ENCODE measurements at places on chromosomes 5 and 9.

DNA sequence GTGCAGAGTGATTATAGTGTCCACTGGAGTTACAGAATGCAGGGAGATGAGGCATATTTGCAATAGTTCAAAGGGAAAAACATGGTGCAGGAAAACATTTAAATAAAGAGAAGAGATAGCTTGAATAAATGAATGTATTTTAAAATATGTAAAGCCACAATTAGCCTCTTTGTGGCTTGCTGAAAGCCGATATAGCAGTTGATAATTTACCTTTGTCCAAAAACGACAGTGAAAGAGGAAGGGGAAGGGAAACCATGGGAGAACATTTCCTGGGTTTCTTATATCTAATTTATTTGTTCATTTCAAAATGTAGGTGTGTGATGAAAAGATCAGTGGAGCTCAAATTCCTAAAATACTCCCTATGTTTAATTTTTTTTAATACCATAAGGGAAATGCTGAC, 156.1 kb downstream of the DENND1A start:
- DNase-seq = no peak

GRCh38 chr5:150785950-150786349, 7.4 kb downstream of the SMIM3 start:
- DNase-seq = no peak

DNA sequence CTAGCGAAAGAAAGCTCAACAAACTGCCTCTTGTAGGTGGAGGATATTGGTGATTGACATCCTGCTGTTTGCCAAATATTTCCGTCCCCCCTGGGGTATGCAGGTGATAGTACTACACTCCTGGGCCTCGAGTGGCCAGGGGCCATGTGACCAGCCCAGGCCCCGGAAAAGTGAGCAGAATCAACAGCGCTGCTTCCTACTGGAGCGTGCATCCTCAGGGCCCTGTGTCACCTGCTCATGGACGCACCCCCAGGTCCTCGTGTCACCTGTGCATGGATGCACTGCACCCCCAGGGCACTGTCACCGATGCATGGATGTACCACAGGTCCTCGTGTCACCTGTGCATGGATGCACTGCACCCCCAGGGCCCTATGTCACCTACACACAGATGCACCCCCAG, 43.8 kb downstream of the ADAMTS16 start:
- DNase-seq = no peak

DNA sequence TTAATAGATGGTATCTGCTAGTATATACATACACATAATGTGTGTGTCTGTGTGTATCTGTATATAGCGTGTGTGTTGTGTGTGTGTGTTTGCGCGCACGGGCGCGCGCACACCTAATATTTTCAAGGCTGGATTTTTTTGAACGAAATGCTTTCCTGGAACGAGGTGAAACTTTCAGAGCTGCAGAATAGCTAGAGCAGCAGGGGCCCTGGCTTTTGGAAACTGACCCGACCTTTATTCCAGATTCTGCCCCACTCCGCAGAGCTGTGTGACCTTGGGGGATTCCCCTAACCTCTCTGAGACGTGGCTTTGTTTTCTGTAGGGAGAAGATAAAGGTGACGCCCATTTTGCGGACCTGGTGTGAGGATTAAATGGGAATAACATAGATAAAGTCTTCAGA, 757 bp downstream of the FXN start:
- DNase-seq = peak; percentile 30

GRCh38 chr5:68086857-68087256, 128.7 kb upstream of the PIK3R1 start:
- DNase-seq = peak; percentile 10

- DNase-seq = no peak
Observed at GRCh38 chr5:100550531-100551051, 15.4 kb downstream of the FAM174A start.

- DNase-seq = no peak
Observed at GRCh38 chr5:41794471-41794870, 75.8 kb downstream of the OXCT1 start.

DNA sequence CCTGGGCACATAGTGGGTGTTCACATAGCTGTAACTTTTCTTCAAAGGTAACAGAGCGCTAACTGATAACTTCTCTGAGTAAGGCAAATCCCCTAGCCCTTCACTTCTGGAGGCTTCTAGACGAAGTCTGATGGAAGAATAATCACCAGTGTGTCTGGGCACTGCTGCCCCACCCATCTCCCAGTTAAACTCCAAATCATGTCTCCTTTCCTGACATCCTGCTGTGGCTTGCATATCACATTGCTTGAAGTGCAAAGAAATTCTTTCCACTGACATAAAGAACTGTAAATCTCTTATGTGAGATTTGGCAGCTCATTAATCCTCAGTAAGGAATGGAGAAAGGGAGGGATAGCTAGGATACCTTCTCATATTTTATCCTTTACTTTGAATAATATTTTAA, 74.6 kb downstream of the MARCHF11 start:
- no peak for DNase-seq

DNA sequence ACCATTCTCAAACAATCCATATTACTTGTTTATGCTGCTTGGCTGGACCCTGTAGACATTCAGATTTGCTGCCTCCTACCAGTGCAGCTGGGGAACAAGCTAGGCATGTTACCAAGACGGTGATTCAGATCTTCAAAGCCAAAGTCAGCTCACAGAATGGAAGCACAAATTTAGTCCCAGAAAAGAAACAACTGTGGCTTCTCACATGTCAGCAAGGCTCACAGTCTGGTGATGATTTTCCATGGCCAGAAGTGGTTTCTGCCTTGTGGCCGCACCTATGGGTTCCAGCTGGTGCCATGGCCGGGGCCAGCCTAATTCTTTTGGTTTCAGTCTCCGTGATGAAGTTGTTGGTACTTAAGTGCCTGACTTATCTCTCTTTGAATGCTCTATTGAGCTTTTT, 182.2 kb downstream of the TMC1 start:
- no peak for DNase-seq

DNA sequence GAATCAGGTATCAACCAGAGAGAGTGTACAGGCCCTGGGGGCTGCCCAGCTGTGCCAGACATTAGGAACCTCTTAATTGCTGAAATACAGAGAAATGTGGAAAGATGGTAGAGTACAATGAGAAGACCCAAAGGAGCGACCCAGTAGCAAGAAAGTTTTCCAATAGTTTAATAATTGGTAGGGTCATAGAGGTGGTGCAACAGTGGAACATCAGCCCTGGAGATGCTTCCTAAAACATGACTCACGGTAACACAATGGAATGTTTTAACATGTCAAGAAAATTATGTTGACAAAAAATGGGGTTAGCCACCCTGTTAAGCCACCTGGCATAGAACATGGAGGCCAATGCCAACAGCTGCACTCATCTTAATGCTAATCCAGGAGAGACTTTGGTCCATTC, 284.1 kb downstream of the ELAVL2 start:
- DNase-seq = no peak

DNA sequence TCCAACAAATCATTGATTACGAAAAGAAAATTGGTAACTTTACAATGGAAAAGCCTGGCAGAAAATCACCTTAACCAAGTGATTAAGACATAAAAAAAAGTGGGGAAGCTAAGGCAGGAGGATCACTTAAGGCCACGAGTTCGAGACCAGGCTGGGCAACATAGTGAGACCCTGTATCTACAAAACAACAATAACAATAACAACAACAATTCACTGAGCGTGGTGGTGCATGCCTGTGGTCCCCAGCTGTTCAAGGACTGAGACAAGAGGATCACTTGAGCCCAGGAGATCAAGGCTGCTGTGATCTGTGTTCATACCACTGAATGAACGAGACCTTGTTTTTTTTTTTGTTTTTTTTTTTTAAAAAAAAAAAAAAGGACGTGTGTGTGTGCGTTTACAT, 21.3 kb downstream of the PTBP3 start:
- DNase-seq = no peak

GRCh38 chr9:110604171-110604601, 24.6 kb upstream of the SVEP1 start:
- no peak for DNase-seq

- no peak for DNase-seq
Observed at GRCh38 chr5:116472274-116472673, 102.3 kb downstream of the SEMA6A start.

GRCh38 chr9:69452110-69452782, 127.2 kb downstream of the ENTREP1 start:
- no peak for DNase-seq

- no peak for DNase-seq
Observed at GRCh38 chr5:1332461-1333001, 12.4 kb downstream of the CLPTM1L start.

DNA sequence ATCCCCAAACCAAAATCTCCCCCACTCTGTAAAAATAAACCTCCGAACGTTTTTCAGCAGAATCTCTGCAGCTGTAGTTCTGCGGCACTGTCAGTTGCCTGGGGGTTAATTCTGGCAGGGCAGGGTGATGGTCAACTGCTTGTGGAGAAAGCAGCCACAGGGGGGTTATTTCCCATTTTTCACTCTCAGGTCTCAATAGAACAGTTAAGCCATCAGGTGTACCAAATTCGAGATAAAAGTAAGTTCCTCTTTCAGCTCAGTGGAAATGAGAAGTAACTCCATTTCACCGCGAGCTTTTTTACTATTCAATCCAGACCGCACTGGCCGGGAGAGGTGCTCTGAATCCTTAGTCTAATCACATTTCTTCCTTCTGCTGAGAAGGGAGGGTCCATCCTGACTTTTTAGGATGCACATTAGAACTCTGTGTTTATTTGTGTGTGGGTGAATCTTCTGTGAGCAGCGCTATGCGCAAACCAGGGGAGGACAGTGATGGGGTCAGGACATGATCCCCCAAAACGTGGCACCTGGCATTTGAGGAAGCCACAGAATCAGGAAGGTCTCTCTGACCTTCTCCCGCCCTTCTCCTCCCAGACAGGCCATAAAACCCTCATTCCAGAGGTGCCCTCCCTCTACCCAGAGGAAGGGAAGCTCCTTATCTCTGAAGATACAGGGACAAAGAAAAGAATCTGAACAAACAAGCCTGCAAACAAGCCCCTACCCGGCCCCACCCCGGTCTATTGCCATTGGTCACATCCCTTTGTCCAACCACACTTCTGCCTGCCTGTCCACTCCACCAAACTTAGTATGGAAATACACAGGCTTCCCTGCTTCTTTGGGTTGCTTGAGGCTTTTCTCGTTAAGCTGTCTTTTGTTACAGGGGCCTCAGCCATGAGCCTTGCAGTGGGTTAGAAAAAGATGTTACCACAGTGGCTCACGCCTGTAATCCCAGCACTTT, 229.0 kb downstream of the ROR2 start:
- DNase-seq = no peak

DNA sequence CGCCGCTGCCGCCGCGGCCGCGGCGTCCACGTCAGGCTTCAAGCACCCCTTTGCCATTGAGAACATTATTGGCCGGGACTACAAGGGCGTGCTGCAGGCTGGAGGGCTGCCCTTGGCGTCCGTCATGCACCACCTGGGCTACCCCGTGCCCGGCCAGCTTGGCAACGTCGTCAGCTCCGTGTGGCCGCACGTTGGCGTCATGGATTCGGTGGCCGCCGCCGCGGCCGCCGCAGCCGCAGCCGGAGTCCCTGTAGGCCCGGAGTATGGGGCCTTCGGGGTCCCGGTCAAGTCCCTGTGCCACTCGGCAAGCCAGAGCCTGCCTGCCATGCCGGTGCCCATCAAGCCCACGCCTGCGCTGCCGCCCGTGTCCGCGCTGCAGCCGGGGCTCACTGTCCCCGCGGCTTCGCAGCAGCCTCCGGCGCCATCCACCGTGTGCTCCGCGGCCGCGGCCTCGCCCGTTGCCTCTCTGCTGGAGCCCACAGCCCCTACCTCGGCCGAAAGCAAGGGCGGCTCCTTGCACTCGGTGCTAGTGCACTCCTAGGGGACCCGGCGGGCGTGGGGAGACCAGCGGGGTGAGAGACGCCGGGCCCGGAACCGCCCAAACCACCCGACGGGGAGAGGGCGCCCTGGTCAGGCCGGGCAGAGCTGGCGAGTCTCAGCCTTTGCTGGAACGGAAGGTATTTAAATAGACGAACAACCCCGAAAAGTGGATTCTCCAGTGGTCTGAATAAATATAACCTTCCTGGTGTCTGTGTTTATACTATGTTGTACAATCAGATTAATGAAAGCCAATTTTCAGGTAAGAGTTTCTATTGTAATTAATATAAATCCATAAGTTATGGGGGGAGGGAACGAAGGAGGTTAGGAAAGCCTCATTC, 1.2 kb downstream of the FOXB2 start:
- DNase-seq = peak; percentile 8

DNA sequence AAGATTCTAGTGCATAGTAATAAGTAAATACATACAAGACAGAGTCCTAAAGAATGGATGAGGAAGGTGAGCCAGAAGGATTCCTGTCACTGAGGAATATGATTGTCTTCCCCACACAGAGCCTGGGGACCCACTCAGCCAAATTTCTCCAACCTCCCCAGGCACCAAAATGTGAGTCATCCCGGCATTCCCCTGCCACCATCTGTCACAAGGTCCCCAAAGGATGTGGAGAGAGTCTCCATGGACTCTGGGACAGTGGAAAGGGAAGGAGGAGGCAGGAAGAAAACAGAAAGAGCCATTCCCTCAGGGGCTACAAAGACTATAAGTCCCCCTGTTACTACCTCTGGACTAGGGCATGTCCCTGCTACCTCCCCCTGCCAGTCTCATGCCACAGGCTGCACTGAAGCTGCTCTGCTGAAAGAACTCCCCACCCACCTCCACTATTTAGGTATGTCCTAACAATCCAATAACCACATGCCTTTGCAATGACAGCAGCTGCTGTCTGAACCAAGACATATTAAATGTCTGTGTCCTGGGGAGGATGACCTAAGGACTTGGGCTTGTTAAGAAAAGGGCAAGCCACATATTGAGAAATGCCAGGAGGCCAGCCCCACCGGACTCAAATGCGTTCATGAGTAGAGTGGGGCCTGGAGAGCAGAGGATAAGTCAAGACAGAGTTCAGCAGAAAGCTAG, 10.7 kb upstream of the OR5C1 start:
- no peak for DNase-seq

GRCh38 chr5:172634106-172634899, 6.8 kb upstream of the NEURL1B start:
- DNase-seq = peak; percentile 3

DNA sequence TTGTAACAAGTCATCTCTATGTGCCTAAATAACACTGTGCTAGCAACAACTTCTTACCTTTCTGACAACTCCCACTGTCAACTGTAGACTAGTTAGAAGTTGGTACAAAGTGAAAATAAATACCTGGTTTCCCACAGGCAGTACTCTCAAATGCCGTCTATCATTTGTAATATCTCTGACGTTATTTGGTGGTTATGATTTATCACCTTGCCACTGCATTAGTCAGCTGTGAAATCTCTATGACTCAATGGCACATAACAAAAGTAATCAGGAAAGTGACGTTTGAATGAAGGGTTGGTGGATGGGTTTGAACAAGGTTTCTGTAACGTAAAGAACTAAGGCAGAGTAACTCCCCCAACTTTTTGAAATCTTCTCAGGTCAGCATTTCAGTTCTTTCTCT, 592.3 kb downstream of the MAT2B start:
- no peak for DNase-seq

GRCh38 chr9:86135371-86135770, 36.0 kb upstream of the GOLM1 start:
- DNase-seq = no peak

GRCh38 chr9:100014846-100015245, 84.0 kb downstream of the ERP44 start:
- no peak for DNase-seq

DNA sequence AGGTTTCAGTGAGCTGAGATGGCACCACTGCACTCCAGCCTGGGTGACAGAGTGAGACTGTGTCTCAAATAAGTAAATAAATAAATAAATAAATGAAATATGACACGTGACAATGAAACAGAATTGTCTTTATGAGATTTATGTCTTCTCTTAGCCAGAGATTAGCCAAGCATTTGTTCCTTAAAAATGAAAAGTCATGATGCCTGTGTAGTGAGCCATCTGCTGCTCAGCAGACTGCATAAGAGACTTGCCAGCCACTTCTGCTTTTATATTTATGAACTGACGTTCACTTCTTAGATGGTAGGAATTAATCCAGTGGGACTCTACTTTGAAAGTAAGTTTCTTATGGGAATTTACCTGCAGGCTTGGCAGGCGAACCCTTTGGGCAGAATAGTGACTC, 227.4 kb downstream of the NR3C1 start:
- DNase-seq = no peak

Data from left colon (tissue), 2 donors.